ENCODE measurements at places on chromosomes 1 and 21. TPM values are rescaled to one million over a fixed set of nuclear protein-coding genes. Genes with fewer than 3 reads are reported as not detected.

The CFHR2 gene
- not detected for total RNA-seq

The SNX7 gene
- total RNA-seq: 23.4 TPM

The AMY2B gene
- total RNA-seq: 6.3 TPM

The C1orf226 gene
- total RNA-seq: 3.7 TPM

The KCNH1 gene
- 11.6 TPM for total RNA-seq

The SLC44A5 gene
- 3.7 TPM for total RNA-seq

The SERPINC1 gene
- total RNA-seq: 0.25 TPM

Measured in kidney epithelial cell (primary cell).